Stimulated activated CD8-positive, alpha-beta memory T cell treated with anti-CD3 and anti-CD28 coated beads, Interleukin-7, amount 100 ng/mL, for 4 hours (primary cell): ENCODE measurements at places on chromosomes 12 and 14.

GRCh38 chr12:121003650-121004049, 12.6 kb downstream of the C12orf43 start:
- no peak for DNase-seq

DNA sequence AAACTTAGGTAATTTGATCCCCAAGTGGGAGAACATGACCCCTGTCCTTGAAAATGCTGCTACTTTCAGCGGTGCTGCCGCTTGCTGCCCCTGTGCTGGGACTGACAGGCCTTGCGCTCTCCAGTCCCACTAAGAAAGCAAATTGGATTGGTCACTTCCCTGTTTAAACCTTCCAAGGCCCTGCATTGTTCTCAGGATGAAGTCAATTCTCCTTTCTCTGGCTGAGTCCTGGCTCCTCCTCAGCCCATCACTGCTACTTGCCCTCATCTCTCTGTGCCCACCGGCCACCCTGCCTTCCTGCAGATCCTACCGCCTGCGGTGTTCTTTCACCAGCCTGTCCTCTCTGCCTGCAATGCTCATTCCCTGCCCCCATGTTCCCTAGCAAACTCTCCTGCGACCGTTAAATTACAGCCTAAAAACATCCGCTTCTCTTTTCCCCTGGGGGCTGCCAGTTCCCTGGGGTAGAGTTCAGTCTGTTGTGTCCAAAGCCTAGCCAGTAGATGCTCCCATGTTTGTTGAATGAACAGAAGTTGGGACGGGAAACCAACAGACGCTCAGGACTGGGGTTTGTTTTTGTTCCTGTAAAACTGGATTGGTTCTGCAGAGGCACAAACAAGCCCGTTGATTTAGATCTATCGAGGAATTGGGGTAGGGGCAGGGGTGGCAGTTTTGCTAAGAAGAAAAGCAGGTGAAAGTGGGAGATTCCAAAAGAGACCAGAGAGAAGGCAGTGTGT, 127.3 kb upstream of the HIF1A start:
- no peak for DNase-seq

DNA sequence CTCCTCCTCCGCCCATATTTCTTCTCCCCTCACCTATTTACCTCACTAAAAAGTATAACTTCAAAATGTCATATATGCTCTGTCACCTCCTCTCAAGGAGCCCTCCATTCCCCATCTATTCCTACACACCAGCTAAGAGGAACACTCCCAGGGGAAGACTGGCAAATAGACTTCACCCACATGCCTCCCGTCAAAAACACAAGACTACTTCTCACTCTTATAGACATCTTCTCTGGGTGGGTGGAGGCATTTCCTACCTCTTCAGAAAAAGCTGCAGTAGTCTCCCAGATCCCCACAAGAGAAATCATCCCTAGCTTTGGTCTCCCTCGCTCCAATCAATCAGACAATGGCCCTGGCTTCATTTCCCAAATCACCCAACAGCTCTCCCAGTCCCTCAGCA, 66.2 kb downstream of the MOK start:
- DNase-seq: no peak

DNA sequence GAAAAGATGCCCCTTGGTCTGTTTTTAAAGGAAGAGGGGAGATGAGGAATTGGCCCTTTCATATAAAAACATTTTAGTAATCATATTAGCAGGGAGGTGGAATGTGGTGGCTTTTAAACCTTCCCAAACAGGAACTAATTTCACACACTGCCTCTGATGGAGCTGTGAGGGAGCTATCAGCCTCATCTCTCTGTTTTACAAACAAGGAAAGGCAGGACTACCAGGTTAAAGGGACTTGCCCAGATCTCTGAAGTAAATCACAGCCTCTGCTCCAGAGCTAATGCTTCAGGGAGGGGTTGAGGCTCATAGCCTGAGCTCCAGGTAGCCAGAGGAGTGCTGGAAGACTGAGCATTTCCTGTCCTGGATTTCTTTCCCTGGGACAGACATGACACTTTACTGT, 1.1 kb upstream of the BMP4 start:
- no peak for DNase-seq

GRCh38 chr12:117034701-117035151, 64.5 kb downstream of the TESC start:
- no peak for DNase-seq

- no peak for DNase-seq
Observed at GRCh38 chr14:29858299-29858698, 69.3 kb downstream of the PRKD1 start.

DNA sequence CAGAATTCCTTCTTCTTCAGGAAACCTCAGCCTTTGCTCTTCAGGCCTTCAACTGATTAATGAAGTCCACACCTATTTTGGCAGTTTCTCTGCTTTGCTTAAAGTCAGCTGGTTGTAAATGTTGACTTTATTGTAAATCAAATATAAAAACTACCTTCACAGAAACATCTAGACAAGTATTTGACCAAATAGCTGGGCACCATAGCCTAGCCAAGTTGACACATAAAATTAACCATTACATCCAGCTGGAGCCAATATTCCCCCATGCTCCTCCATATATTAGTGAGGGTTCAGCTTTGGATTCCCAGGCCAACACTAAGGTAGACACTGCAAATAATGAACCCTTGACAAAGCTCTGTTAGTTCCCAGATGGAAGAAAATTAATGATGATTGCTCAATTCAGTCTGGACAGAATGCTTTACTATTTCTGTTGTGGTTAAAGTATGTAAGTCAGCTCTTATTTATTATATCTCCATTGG, 125.5 kb downstream of the ZFP36L1 start:
- no peak for DNase-seq

DNA sequence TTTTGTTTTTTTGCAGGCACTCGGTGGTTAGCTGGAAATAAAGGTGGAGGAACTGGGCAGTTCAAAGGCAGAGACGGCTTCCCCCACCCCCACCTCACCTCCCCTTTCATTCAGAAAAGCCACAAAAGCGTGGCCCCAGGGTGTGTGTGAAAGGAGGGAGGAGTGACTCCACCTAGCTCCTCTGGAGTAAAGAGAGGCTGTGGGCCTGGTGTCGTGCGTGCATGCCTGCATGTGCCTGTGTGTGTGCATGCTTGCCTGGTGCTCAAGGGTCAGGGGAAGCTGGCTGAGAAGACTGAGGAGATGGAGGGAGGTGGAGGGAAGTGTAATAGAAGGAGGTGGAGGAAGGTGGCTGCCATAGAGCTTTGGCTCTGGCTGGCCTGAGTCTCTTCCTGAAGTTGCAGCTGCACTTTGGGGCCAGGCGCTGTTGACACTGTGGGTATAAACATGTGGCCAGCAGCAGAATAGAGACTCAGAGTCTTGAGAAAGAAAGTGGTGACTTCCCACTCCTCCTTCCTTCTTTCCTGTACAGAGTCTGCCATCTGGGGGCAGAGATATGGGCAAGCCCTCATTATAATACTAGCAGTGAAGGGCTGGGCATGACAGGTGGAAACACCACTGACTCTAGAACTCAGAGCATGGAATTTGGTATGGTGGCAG, 36.9 kb upstream of the SINHCAF start:
- DNase-seq: no peak

DNA sequence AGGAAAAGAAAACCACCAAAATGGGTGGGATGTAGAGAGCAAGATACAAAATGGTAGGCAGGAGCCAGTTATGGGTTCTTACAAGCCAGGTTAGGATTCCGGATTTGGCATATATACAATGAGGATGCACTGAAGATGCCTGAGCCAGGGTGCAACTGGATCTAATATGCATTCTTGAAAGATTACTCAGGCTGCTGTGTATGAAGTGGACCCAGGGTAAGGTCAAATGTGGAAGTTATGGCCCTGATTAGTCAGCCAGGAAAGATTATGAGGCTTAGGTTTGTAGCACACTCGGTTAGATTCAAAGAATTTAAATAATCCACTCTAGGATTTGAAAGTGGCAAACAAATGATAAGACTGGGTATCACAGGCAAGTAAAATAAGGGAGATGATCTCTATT, 1750.7 kb upstream of the FLRT2 start:
- DNase-seq: no peak

DNA sequence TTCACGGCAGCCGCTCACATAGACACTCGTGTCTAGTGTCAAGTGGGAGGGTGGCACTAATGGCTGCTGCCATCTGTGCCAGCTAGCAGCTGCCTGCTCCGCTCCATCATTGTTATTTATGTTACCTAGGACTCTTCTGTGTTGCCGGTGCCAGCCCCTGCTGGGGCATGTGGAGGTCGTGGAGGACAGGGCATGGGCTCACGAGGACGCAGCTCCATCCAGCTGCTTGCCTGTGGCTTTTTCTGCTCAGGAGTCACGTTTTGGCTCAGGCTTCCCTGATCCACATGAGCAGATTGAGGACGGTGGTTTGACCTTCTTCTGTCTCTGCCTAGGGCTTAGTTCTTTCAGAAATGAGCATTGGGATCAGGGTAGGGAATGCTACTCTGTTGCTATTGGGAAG, 31.2 kb downstream of the TPCN1 start:
- DNase-seq: no peak

DNA sequence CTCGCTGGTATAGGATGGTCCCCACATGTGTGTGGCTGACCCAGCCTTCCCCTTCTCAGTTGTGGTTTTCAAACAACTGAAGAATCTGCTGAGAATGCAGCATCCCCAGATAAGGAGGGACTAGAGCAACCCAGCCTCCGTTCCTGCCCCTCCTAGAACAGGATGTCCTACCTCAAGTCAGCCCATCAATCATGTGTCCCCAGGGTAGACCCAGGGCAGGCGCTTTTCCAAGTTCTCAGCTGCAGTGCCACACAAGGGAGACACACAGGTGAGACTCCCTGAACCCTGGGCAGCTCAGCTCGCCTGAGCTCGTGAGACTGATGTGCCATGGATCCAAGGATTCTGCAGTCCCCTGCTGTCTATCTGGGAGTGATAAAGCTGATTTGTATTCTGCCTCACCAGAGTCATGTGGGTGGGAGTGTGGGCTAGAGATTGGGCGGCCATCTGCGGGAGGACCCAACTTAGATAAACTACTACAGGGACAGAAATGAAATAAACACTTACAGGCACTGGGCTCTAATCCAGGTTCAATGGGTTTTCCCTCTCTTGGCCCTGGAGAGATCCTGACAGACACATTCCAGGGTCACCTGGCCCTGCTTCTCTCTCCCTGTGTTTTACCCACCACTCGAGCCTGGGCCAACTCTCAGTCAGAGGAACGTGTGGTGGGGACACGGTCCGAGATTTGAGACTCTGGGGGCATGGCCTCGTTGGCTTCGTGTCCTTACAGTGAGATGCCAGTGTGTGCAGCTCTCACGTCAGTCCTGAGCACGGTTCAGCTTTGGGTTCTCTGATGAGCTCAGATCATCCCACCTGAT, 303.5 kb upstream of the SFSWAP start:
- DNase-seq: no peak

GRCh38 chr12:54404061-54405004, 14.7 kb downstream of the ITGA5 start:
- DNase-seq: no peak

DNA sequence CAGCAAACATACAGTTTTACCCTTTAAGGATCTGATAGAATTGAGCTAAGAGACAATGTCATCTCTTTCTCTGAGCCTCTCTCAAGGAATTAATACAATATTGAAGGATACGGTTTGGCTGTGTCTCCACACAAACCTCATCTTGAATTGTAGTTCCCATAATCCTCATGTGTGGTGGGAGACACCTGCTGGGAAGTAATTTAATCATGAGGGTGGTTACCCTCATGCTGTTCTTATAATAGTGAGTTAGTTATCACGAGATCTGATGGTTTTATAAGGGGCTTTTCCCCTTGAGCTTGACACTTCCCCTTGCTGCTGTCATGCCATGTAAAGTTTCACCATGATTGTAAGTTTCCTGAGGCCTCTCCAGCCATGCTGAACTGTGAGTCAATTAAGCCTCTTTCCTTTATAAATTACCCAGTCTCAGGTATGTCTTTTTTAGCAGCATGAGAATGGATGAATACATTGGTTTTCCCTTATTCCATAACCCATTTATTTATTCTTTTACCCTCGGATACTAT, 47.6 kb downstream of the TMEM30B start:
- no peak for DNase-seq

DNA sequence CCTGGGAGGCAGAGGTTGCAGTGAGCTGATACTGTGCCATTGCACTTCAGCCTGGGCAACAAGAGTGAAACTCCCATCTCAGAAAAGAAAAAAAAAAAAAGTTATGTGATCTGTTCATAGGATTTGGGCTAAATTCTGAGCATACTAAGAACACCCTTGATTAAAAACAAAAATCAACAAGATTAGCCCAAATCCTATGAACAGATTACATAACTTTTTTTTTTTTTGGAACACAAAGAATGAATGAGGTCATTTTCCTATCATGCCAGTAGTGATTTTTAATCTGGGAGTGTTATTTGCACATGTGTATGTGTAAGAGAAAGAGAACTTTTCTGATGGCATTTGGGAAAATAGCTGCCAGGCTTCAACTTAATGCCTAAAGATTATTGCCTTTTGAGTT, 208.7 kb downstream of the ERC1 start:
- DNase-seq: no peak

GRCh38 chr14:22977684-22978486, 4.5 kb downstream of the AJUBA start:
- DNase-seq: no peak

- DNase-seq: no peak
Observed at GRCh38 chr12:103933237-103933636, 3.0 kb downstream of the HSP90B1 start.

DNA sequence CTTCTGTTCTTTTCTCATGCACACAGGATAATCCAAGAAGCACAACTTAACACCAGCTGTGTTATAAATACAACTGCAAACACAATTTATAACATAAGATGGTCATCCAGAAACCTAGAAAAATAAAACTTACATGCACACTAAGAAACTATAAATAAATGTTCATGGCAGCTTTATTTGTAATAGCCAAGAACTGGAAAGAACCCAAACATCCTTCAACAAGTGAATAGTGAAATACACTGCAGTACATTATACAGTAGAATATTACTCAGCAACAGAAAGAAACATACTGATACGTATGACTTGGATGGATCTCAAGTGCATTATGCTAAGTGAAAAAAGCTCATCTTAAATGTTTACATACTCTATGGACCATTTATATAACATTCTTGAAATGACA, 132.7 kb downstream of the SPTSSA start:
- no peak for DNase-seq

- no peak for DNase-seq
Observed at GRCh38 chr12:98725476-98726247, 80.6 kb downstream of the APAF1 start.

DNA sequence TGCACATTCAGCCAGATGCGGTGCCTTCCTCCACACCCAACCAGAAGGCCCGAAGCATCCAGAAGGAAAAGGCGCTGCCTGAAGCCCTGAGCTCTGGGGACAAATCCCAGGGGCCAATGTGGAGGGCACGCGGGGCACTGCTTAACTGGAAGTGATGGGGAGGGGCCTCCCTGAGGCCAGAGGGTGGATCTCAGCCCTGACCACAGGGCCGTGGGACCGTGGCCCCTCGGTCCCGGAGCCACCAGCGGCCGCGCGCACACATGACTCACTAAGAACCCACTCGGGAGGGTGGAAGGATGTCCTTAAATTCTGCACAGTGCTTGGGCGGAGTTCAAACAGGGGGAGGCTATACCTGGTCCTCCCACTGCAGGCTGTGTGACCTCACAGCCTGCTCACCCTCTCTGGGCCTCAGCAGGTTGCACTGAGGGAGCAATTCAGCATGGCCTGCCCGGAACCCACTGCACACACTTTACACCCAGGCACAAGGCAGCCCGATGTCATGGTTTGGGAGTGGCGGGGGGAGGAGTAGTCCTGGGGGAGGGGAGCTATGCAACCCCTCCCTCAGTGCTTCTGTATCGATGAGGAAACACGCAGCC, 89.5 kb downstream of the RFLNA start:
- DNase-seq: no peak

GRCh38 chr12:107228076-107228475, 134.7 kb upstream of the CRY1 start:
- no peak for DNase-seq

GRCh38 chr12:48198672-48198971, 4.5 kb downstream of the OR10AD1 start:
- DNase-seq: no peak
